EH (cell line): ENCODE measurements at places on chromosomes 5 and 9.

- DNase-seq = peak; percentile 82
Observed at GRCh38 chr9:32423371-32423770, 38.9 kb downstream of the ACO1 start.

GRCh38 chr9:131361202-131361833, 32.6 kb upstream of the PRRC2B start:
- peak; percentile 43 for DNase-seq

- DNase-seq = no peak
Observed at GRCh38 chr5:133304178-133304577, 252.4 kb downstream of the HSPA4 start.

GRCh38 chr5:38598994-38599617, 42.7 kb upstream of the LIFR start:
- DNase-seq = peak; percentile 84

- peak; percentile 63 for DNase-seq
Observed at GRCh38 chr5:171092194-171092593, 216.9 kb upstream of the TLX3 start.

DNA sequence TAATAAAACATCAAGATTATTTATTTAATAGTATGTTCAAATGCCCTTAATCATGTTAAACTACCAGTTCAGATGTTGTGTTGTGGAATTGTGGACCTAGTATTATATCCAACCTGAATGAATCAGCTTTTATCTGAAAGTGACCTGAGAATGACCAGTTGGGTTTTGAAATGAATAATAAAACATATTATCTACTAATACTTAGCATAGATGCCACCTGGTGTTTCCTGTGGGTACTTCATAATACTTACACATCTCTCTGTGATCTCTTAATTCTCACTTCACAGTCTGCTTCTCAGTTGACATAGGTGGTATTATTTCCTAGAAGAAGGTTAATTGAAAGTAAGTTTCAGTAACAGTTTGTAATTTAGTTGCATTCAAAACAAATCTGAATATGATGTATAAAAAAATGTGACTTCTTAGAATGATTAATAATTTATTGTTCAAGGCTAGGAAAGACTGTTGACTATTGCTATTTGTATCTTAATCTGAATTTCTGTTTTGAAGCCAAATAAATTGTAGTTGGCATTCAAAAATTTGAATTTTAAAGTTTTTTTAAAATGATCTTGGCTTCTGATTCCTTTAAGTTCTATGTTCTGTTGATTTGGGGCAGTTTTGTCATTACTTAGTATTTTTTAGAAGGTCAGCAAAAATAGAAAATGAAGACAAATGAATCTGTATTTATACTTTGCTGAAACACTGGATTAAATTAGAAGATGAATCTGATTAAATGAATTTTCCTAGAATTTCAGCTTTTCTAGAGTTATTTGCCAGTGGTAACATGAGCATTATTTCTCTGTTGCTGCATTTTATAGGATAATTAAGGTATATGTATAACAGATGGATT, 48.2 kb downstream of the KIF2A start:
- DNase-seq = peak; percentile 63

- peak; percentile 99 for DNase-seq
Observed at GRCh38 chr9:115923903-115924668, 229.5 kb upstream of the PAPPA start.

- DNase-seq = peak; percentile 85
Observed at GRCh38 chr5:75551471-75551870, 39.8 kb downstream of the POLK start.

DNA sequence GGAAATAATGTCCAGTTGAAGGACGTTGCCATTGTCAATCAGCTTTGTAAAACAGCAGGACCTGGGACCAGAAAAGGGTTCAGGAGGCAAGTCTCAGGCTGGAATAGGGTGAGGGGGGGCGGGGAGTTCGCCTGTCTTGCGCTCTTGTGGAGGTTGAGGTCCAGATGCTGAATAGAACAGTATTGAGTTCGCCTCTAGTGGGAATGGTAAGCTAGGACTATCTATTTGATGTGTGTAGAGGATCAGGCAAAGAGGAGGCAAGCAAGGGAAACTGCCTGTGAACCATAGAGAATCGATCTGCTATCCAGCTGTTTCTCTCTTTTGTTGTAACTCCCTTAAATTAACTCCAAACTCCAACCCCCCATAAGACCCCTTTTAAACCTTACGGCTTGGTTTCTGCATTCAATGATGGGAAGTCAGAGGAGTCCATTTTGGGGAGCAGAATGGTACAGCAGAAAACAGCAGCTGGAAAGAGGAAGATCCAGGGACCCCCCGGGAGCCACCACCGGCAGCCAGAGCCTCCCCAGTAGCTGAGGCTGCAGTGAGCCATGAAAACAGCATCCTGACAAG, 133.7 kb downstream of the SLC28A3 start:
- no peak for DNase-seq

DNA sequence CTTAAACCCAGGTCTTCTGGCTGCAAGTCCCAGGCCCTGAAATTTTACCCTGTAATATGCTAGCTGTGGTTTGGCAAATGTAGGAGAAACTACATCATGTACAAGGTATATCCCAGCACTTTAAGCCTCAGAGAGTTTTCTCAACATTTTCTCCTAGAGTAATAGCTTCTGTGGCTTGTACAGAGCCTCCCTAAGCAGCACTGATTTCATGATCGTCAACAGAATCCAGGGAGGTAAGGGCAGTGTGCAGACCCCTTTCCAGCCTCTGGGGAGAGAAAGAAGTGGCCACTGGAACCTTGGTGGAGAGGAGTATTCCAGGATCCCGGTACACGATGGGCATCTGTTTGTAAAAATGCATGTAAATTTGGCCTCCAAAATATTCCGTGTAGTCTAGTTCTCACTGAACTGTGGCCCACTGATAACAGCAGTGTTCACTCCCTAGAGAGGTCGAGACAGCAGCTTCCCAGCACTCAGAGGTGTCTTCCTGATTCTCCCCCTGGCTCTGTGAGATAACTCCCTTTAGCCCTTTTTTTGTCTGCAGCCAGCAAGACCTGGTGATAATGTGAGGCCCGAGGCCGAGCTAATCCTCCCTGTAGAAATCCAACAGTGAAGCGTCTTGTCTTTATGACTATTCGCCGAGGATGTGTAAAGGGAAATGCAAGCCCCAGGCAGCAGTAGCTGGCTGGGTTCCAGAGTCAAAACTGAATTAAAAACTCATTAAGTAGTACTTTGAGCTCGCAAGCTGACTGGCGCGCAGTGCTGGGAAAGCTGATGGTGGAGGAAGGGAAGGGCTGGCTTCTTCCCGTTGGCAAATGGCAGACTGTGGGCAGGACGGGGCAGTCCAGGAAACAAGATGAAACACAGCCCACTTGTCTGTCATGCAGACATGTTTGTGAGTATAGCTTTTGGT, 59.0 kb downstream of the MAP1B start:
- DNase-seq = peak; percentile 91

GRCh38 chr9:37668116-37668601, 17.4 kb downstream of the FRMPD1 start:
- no peak for DNase-seq

GRCh38 chr5:95826949-95827891, 4.7 kb upstream of the GLRX start:
- no peak for DNase-seq

- DNase-seq = no peak
Observed at GRCh38 chr5:139705655-139706587, 57.8 kb downstream of the CXXC5 start.

DNA sequence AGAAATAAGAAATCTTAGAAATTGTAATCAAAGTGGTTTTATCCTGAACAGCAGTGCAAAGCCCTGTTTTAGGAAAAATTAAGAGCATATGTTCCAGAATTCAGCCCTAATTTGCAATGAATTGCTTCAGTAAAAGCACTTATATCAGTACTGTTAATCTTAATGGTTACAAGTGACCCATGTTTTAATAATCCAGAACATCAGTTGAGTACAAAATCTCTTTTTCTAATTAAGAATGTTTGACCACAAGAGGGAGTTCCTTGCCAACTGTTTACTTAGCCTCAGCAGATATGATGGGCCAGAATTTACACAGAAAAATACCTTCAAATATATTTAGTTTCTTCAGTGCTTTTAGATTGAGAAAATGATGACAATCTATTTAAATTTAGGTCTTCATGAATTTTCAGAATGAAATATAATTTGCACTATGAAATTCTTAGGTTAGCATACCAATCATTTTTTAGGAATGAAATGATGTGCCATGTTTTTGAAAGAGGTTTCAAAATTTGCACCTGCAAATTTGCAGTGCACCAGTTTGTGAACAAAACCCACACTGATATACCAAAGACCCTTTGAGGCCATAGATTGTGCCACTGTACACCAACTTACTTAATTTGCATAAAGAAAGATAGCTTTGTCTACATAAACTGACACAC, 926.3 kb upstream of the ARRDC3 start:
- DNase-seq = peak; percentile 50

DNA sequence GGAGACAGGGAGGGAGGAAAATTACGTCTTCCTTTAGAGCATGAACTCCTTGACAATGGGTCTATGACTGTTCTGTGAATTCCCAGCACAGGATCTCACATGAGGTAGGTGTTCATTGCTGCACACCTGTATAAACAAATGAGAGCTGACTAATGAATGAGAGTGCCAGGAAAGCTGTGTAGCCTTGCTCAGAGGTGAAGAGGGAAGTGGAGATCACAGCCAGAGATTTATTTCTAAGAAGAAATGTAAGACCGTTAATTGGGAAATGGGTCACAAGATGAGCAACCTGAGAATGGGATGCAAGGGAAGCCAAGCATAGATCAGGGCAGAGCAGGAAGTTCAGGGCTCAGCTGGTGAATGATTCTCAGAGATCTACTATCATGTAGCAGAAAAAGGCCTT, 295.1 kb downstream of the CDK5RAP2 start:
- no peak for DNase-seq

GRCh38 chr5:93348231-93348630, 232.8 kb downstream of the NR2F1-AS1 start:
- no peak for DNase-seq

- DNase-seq = no peak
Observed at GRCh38 chr9:78073722-78074121, 42.1 kb upstream of the GNAQ start.

- peak; percentile 84 for DNase-seq
Observed at GRCh38 chr9:86977205-86977835, 30.0 kb upstream of the GAS1 start.

DNA sequence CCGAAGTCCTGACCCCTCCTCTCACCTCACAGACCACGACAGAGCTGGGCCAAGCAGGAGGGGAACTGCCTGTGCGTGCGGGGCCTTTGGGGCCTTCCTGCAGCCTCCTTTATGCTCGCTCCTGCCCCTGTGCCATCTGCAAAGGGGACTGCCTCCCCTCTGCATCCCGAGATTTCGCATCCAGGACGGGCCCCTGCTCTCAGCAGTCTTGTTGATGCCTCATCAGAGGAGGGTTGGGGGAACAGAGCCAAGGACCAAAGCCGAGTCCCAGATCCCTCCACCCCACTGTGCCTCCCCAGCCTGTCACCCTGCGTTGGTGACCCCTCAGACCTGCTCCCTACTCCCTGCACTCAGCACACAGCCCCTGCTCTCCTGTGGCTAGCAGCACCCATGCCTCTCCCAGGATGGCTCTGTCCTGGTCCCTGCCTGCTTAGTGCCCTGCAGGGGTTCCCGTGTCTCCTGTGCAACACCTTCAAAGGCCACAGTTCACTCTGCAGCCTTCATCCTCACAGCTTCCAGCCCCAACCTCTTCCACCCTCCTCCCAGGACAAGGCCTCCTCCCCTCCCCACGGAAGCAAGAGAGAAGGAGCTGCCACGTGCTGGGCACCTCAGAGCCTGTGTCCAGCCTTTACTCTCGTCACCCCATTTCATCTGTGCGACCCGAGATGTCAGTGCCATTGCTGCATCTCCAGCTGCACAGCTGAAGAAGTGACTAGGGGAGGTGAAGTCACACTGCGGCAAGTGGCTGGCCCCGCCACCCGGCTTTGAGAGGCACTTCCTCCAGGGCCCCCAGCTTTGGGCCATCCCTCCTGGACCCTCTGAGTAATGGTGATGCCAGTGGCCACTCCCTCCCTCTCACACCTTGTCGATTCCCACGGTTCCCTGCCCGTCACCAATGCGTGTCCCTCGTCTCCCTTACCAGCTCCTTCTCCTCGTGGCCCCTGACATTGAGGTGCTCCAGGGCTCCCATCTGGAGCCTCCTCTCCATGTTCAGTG, 62.6 kb upstream of the LRRTM2 start:
- no peak for DNase-seq

GRCh38 chr5:24376616-24377015, 268.2 kb downstream of the CDH10 start:
- DNase-seq = no peak

- no peak for DNase-seq
Observed at GRCh38 chr9:4922730-4923129, 62.3 kb upstream of the JAK2 start.

GRCh38 chr5:138490648-138491283, 25.5 kb downstream of the EGR1 start:
- no peak for DNase-seq

- DNase-seq = no peak
Observed at GRCh38 chr5:155125551-155126095, 112.1 kb downstream of the KIF4B start.

GRCh38 chr9:5510989-5511388, 658 bp downstream of the PDCD1LG2 start:
- peak; percentile 62 for DNase-seq

GRCh38 chr9:13550519-13550918, 271.0 kb upstream of the MPDZ start:
- DNase-seq = no peak

DNA sequence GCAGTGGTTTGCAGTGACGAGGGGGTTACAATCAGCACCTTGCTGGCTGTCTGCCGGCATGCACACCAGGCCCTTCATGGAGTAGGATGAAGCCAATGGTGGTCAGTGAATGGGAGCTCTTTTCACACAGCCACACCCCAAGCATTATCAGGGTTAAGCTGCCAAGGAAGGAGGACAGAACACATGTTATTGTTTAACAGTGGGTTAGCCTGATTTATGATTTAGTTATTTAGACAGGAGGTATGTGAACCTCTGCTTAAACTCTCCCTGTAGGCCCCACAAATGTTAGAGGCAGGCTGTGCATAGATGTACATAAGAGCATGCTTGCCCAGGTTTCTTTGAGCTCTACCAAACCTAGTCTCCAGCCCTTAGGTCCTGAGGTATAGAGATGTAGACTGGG, 262.9 kb downstream of the SPOCK1 start:
- peak; percentile 22 for DNase-seq
